ENCODE measurements at places on chromosomes 3 and 15.

DNA sequence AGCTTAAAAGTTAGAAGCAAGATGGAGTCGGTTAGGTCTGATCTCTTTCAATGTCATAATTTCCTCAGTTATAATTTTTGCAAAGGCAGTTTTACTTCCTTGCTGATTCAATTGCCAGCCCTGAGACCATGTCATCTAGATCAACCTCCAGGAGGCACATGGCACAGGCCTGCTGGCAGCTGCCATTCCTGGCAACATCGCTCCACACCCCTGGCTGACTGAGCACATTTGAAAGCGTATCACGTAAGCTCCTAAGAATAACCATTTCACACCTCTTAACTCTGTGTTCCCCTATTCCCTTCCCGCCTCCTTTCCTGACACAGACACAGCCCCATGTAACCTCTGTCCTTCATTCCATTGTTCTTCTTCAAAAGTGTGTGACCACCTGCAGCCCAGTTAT lies 313.9 kb upstream of the CTNNB1 start:
- no peak for DNase-seq

DNA sequence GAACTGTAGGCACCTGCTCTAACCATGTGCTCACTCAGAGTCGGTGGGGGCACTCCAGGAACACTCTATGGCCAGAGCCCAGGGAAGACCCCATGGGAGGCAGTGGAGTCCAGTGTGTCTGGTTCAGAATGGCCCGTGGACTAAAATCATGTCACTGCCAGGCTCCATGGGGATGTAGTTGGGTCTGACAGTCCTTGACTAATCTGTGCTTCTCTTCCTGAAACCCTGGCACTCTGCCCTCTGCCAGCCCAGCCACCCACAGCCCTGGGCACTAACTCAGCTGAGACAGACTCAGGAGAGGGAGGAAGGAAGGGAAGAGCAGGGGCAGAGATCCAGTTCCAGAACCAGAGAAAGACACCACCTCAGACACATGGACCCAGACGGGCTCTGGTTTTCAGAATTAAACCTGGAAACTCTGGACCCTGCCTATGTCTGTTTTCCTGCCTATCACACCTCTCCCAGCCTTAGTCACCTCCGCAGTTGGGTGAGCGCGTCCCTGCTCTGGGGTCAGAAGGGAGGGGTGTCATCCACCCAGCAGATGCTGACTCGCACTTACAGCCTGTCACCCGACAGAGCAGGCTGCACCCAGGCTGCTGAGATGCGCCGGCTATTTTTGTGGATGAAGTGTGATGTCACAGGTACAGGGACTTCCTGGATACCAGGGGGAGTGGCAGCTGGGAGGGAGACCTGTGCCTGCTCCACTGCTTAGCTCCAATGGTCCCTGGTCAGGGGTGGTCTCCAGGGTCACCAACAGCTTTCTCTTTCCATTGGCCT lies 56.8 kb upstream of the INSYN1 start:
- no peak for DNase-seq

GRCh38 chr15:31461375-31461774 lies 134.7 kb downstream of the KLF13 start:
- no peak for DNase-seq

DNA sequence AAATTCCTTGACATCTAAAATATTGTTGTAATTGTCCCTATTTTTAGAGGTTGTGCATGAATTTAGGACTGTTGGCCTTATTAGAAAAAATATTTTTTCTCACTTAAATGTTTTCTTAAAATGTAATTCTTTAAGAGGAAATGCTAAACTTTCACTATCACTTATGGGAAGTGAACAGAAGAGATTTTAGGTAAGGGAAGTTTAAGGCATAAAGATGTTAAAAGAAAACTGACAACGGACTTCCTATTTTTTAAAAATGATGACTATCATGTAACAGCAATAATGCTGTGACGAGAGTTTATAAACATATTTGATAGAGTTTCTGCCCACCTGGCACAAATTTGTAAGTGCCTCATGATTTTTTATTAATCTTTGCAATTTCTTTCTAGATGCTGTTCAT lies 3.1 kb downstream of the C3orf38 start:
- no peak for DNase-seq

DNA sequence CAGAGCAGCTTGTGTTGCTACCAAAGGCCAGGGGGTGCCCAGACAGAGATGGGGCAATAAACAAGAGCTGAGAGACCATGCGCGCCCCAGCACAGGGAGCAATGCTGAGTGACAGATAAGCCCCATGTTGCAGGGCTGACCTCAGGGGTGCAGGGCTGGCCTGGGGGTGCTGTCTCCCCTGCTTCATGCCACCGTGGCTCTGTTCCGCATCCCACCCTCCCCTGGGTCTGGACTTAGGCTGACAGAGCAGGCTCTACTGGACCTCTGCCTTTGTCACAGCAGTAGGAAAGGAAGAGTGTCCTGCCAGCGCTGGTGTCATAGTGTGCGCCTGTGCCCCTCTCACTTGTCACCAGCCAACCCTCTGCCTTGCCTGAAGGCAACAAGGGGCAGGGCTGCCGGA lies 67.4 kb upstream of the IQSEC1 start:
- DNase-seq: no peak

GRCh38 chr3:150757768-150758167 lies 5.2 kb downstream of the SIAH2 start:
- no peak for DNase-seq

DNA sequence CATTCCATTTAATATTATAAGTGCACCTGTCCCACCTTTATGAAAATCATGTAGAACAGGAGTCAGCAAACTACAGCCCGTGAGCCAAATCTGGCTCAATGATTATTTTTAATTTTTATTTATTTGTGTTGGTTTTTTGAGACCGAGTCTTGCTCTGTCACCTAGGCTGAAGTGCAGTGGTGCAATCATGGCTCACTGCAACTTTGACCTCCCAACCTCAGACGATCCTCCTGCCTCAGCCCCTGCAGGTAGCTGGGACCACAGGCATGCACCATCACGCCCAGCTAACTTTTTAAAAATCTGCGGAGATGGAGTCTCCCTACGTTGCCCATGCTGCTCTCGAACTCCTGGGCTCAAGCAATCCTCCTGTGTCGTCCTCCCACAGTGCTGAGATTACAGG lies 42.0 kb downstream of the MYO1E start:
- DNase-seq: no peak

DNA sequence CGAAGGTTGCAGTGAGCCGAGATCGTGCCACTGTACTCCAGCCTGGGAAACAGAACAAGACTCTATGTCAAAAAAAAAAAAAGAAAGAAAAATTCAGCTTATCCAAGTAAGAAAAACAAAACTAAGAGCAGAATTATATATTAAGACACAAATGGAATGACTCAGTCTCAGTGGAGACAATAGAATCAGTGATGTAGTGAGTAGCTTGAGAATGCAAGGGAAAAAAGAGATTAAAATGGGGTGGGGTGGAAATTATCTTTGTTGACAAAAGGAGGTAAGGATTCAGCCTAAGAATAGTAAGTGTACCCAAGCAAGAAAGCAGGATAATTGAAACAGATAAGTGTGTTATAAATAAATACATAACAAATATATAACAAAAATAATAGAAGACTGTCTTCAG lies 70.7 kb downstream of the BLM start:
- no peak for DNase-seq

DNA sequence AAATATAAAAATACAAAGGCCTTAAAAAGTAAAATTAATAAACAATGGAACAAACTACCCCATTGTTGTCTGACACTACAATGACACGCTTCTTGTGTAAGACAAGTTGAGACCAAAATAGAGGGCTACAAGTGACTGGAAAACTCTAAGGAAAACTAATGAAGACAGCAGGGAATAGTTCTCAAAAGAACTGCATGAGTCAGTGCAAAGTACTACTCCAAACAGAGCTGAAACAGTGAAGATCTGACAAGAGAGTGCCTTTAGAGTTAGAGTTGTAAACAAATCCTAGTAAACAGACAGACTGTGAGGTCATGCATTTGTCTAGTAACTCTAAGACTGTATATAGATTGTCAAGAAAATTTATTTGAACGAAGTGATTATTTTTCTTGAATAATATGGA lies 233.9 kb downstream of the BBX start:
- no peak for DNase-seq
